ENCODE measurements at places on chromosomes 4 and X.

GRCh38 chr4:56197387-56197786 lies 189.9 kb downstream of the AASDH start:
- no peaks in the 10 kb centered on the region for H3K4me1 ChIP-seq
- H3K4me3 ChIP-seq: no peak overlapping the region
- H3K36me3 ChIP-seq: no peaks in the 10 kb centered on the region
- no peak overlapping the region for H3K27ac ChIP-seq

GRCh38 chr4:3863841-3864741 lies 97.9 kb downstream of the ADRA2C start:
- no peaks in the 10 kb centered on the region for H3K36me3 ChIP-seq
- H3K4me1 ChIP-seq: no peaks in the 10 kb centered on the region
- no peak overlapping the region for H3K27ac ChIP-seq
- no peak for DNase-seq
- H3K27me3 ChIP-seq: peaks cover 23% of the 10 kb centered on the region

DNA sequence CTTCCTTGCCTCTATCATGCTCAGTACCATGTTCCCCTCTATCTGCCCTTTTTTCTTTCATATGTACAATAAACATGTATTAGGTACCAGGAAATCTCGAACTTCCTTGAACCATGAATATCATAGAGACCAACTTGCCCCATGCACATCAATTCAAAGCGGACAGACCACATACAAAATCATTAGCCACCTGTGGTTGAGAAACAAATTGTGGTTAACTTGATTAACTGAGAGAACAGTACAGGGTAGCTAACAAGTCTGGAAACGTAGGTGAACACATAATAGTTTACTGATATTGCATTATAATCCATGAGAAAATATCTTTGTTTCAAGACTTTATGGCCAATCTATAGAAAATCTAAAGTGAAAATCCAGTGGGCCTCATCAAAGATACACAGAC lies 8.2 kb downstream of the CASP3 start:
- H3K27ac ChIP-seq: no peak overlapping the region
- DNase-seq: no peak
- H3K4me1 ChIP-seq: peaks cover 22% of the 10 kb centered on the region

DNA sequence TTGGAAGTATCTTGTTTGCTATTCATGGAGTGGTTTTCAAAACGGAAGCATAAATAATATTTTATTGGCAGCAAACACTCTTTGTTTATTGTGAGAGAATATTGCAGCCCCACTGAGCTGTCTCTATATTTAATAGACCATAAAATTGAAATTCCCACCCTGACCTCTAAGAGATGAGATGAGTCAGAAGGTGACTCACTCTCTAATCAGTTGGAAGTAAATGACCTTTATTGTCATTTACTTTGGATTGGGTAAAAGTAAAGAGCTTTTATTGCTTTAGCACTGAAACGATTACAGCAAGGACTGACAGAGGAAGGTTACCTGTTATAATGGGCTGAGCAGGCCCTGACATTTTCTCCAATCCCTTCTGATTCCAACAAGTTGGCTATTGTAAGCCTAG lies 55.0 kb downstream of the SYTL5 start:
- H3K4me1 ChIP-seq: no peaks in the 10 kb centered on the region
- H3K36me3 ChIP-seq: no peaks in the 10 kb centered on the region
- H3K27me3 ChIP-seq: no peaks in the 10 kb centered on the region
- no peak overlapping the region for H3K27ac ChIP-seq
- no peak for DNase-seq
- H3K4me3 ChIP-seq: no peak overlapping the region

DNA sequence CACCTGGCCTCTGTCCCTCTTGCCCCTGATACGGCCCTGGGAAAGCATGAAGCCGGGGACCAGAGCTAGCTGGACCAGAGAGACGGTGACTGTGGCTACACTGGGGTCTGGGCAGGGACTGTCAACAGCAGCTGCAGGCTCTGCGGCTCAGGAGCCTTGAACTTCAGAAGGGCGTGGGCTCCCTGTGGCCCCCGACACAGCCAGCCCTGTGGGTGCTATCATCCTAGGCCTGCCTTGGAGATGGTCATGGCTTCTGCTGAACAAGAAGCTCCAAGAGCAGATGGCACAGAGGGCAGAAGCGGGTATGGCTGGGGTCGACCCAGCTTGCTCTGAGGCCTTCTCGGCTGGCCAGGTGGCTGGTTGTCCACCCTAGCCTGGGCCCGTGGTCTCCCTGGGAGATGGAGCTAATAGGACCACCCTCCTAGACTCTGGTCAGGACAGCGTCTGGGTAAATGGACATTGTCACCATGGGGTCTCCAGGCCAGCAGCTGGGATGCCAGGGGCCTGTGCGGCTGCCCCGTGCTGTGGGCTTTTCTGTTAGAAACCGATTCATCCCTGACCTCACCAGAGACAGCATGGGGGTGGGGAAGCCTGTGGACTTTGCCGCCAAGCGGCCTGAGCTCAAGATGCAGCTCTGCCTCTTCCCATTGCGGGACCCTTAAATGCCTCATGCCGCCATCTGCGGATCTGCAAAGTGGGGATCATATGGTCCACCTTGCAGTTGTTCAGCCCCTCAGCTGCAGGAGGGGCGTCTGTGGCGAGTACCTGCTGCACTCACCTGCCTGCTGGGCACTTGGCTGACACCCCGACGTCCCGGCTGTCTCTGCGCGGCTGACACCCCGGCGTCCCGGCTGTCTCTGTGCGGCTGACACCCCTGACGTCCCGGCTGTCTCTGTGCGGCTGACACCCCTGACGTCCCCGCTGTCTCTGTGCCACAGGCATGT lies 21.1 kb downstream of the CPZ start:
- no peak for DNase-seq
- H3K27ac ChIP-seq: no peak overlapping the region
- no peaks in the 10 kb centered on the region for H3K4me1 ChIP-seq
- H3K36me3 ChIP-seq: no peaks in the 10 kb centered on the region

GRCh38 chrX:72021975-72022374 lies 109.7 kb downstream of the RTL5 start:
- DNase-seq: no peak
- H3K4me1 ChIP-seq: peaks cover 34% of the 10 kb centered on the region
- no peaks in the 10 kb centered on the region for H3K27me3 ChIP-seq
- no peak overlapping the region for H3K4me3 ChIP-seq
- no peaks in the 10 kb centered on the region for H3K36me3 ChIP-seq
- H3K27ac ChIP-seq: no peak overlapping the region

DNA sequence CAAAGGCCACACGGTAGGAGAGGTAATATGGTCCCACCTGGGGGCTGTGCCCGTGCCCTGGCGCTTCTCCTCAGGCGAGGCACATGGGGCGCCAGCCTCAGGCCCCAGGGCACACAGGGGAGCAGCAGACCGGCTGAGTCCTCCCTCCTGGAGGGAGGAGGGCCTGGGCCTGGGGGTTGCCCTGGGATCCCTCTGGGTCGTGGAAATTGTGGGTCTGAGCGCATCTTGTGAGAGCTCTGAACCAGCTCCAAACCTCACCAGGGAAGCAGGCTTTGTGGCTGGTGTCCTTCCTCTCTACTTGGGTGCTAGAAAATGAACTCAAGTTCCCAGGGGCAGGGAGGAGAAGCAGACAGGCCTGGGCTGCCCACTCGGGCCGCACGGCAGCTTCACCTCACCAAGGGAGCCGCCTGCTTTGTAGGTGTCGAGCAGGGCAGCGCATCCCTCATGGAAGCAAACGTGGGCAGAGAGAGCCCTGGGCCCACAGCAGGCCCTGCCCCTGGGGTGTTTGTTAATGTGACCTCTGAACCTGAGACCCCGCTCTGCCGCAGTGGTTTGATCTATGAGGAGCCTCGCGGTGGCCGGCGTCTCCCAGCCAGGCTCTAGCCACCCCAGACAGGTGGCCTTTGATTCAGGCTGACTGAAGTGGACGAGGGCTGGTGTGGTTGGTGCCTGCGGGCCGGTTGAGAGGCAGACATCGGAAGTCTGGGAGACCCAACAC lies 10.8 kb downstream of the HTRA3 start:
- H3K27me3 ChIP-seq: no peaks in the 10 kb centered on the region
- H3K4me3 ChIP-seq: no peak overlapping the region
- H3K36me3 ChIP-seq: no peaks in the 10 kb centered on the region
- no peak for DNase-seq
